ENCODE measurements at places on chromosomes 5 and 9.

- no peak for DNase-seq
Observed at GRCh38 chr9:133612816-133613215, 3.6 kb upstream of the FAM163B start.

DNA sequence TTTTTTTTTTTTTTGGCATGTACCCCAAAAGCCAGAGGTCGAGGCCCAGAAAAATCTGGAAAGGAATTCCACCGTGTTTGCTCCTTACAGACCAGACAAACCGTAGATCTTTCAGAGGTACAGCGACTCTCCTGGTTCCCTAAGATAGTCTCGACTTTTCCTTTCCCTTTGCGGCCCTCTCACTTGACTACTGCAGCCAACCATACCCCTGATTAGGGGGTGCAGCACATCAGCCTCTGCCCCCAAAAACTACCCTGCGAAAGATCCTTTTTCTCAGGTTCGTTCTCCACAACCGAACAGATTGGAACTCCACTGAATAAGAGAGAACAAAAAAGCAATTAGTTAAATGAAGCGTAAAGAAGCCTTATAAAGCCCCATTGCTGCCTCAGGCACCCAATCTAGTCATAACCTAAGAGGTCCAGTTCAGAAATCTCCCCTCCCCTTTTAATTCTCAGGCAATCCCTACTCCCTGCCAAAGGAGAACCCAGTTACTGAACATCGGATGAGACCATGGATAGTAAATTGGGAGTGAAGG is 379 bp upstream of the TICAM2 start:
- DNase-seq: no peak

- no peak for DNase-seq
Observed at GRCh38 chr9:13651969-13652663, 372.6 kb upstream of the MPDZ start.

- DNase-seq: no peak
Observed at GRCh38 chr5:14829396-14829795, 42.2 kb downstream of the ANKH start.

DNA sequence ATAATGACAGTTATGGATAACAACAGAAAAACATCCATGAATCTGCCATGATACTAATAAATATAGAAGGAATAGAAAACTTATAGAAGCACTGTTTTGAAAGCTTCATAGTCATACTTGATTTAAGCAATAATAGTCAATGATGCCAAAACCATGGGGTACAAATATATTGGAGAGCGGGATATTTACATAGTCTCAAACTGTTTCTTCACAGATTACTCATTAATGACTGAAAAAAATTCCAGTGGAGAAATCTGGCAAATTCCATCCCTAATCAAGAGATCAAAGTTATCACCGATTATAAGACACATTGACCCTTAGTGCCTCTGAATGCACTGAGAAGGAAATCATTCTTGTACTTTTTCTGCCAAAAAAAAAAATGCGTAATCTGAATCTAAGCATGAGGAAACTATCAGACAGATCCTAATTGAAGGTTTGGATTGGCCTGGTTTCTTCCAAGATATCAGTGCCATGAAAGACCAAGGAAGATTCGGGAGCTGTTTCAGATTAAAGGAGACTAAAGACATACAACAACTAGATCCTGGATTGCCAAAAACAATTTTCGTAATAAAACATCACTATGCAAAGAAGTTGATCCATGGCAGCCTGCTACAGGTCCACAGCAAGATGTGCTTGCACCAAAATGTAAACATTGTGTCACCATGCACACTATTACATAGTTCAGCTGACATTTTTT is 106.2 kb downstream of the GOLPH3 start:
- DNase-seq: no peak

DNA sequence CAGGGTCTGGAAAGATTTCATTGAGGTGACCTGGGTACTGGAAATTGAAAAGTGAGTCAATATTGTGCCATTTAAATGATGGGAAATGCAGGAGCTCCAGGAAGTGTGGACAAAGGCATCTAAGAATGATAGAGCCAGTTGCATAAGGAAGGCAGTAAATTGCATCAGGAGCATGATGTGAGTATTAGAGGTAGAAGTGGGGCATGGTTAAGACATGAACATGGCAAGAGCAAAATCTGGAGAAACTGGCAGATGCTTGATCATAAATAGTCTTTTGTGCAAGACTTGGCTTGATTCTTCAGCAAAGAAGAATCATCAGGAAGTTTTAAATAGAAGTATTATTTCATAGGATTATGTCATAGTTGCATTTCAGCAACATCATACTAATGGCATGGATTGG is 157.4 kb upstream of the PUM3 start:
- no peak for DNase-seq

DNA sequence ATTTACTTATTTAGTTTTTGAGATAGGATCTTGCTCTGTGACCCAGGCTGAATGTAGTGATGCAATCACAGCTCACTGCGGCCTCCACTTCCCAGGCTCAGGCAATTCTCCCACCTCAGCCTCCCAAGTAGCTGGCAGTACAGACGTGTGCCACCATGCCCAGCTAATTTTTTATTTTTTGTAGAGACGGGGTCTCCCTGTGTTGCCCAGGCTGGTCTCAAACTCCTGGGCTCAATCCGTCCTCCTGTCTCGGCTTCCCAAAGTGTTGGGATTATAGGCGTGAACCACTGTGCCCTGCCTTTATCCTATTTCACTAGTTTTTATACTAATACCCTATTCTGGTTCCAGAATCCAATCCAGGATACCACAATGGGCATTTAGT is 6.8 kb downstream of the RPS14 start:
- no peak for DNase-seq

- DNase-seq: no peak
Observed at GRCh38 chr9:116821633-116822229, 134.6 kb downstream of the TRIM32 start.

DNA sequence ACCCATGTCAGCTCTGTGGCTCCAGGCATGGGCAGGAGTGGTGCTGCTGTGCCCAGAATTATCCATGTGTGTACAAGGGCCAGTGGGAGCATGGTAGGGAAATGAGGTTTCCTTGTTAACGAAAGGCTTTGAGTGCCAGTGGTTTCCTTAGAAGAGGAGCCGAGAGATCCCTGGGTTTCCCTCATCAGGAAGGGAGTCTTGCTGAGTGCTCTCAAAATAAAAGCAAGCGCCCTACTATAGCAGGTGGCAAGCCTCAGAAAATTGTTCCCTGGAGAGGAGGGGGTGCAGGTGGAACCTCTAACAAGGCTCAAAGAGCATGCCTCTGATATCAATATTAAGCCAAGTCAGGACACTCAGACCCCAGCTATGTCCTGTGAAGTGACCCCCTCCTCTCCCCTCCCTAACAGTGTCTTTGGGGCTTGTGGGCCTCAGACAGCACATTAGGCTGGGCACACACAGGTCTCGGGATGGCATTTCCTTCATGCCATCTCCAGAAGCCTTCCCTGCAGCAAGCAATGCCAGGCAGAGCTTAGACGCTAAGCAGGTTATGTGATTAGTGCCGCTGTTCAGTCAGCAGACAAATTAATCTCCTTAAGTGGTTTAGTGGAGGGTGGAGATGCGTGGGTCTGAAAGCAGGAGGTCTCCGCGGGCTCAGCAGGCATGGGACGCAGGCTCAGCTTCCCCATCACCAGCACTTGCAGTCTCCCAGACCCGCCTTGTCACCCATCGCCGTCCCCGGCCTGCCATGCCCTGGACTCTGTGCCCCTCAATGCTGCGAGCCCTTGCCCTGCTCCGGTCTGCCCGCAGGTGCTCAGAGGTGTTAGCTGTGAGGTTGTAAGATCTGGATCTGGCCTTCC is 60.0 kb upstream of the RARS1 start:
- DNase-seq: no peak

DNA sequence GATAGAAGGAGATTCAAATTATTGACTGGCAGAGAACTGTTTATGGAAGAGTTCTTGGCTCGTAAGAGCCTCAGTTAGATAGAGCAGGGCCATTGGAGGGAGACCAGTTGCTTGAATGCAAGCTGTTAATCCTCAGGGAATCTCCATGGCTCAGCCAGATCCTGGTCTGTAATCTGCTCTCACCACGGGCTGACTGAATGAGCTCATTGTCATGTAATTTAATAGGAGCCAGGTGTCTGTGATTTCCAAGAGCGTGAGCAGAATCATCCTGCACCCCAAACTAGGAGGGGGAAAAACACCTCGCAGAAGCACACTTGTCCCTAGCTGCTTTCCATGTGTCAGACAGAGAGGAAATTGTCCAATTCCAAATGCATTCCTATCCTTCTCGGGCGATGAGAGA is 19.1 kb upstream of the KCNMB1 start:
- DNase-seq: no peak

DNA sequence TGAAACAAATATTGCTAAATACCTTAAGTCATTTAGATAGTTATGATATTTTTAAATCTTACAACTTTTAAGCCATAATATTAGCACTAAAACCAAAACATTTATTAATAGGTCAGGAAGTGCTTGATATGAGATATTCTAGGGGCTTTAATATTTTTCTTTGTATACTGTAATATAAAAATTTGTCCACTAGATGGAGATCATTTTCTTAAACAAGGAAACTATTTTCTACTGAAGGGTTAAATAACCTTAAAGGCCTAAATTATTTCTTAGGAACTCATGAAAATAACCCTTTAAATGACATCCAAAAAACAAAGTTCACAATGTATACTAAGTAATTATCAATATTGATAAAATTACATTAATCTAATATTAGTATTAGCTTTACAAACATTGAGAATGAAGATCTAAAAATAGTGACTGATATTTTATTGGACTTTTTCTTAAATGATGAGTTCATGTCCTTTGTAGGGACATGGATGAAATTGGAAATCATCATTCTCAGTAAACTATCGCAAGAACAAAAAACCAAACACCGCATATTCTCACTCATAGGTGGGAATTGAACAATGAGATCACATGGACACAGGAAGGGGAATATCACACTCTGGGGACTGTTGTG is 635.7 kb downstream of the RAB3C start:
- DNase-seq: no peak

DNA sequence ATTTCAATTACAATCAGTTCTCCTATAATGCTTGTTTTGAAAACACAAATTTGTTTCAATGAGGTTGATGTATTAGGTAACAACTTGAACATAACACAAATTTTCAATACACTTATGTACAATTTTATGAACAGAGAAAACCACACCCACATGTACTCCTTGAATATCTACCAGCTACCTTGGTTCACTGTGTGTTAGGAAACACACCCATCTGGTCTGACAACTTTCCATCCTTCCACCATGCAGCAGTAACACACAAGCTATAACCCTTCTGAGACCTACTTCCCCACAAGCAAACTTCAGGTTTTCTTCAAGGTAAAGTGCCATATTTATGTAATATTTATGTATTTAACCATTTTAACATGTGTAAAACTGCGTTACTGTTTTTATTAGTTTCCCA is 36.4 kb upstream of the UBQLN1 start:
- DNase-seq: no peak

GRCh38 chr5:42877431-42877830 is 65.7 kb upstream of the SELENOP start:
- no peak for DNase-seq

GRCh38 chr5:31924005-31924404 is 250.1 kb downstream of the GOLPH3 start:
- DNase-seq: no peak

- DNase-seq: no peak
Observed at GRCh38 chr5:141815796-141816180, 62.4 kb downstream of the PCDH1 start.

GRCh38 chr5:149297340-149298025 is 25.8 kb downstream of the AFAP1L1 start:
- DNase-seq: no peak

DNA sequence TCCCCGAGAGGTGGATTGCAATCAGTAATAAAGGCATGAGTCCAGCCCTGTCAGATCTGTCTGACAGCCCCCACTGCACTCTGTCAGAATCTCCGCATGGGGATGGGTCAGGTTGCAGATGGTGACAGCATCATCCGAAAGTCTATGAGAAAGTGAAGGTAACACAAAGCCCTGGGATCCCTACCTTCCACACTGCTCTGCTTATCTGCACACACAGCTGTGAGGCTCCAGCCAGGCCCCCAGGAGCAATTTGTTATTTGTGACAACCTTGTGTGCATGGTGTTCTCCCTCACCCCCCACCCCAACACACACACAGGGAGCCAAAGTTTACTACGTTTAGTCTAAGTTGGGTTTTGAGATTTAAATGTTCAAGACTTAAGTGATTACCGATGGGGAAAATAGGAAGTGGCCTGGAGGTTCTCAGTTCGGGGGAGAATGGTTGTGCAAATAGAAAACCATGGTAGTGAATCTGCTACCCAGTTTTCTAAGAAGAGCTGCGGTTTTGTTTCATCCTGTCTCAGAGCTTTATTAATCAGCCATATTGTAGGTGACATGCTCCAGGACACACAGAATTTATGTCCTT is 92.7 kb downstream of the SV2C start:
- DNase-seq: no peak

DNA sequence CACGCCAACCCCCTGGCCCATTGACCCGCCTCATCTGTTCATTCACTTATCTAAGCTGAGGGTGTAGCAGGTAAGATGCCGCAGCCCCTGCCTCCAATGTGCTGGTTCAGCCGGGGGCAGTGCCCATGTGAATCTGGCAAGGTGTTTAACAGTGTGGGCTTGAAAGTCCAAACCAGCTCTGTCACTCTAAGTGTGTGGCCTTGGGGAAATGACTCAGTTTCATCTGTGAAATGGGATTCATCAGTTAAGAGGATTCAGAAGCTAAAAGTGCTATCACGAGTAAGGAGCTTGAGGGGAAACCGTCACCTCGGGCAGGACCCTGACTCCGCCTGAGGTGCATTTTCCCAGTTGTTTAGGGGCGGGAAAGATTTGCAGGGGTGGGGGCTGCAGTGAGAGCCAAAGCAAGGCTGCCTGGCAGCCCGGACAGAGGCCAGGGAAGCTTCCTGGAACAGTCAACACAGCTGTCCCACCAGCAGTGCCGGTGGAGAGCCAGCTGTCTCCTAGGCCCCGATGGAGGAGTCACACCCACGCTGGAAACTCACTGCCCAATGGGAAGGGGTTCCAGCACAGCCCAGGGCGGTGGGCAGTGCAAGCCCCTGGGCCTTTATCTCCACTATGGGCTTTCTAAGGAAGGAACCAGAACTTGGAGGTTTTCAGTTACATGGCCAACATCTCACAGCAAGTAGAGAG is 9.7 kb upstream of the URM1 start:
- DNase-seq: no peak

GRCh38 chr9:76901801-76902200 is 4.1 kb downstream of the PRUNE2 start:
- no peak for DNase-seq

GRCh38 chr9:14188538-14188937 is 125.4 kb downstream of the NFIB start:
- DNase-seq: no peak

- no peak for DNase-seq
Observed at GRCh38 chr5:141135030-141135717, at the start of gene PCDHB5. Gene PCDHB5 (plus strand): TSS chr5:141135206. CDS start chr5:141135435, 229 bp downstream.

Data from activated CD4-positive, alpha-beta T cell treated with anti-CD3 and anti-CD28 coated beads for 4 hours (primary cell).